ENCODE measurements at places on chromosomes 6 and 20.
A peak's percentile ranks its signal among the peaks of the same experiment; 100 is the strongest.

GRCh38 chr6:11522812-11523605, 14.5 kb upstream of the TMEM170B start:
- DNase-seq: no peak

- no peak for DNase-seq
Measured at GRCh38 chr6:132499757-132500156, 13.2 kb downstream of the STX7 start.

- no peak for DNase-seq
Measured at GRCh38 chr6:123875784-123876183, 72.1 kb downstream of the NKAIN2 start.

DNA sequence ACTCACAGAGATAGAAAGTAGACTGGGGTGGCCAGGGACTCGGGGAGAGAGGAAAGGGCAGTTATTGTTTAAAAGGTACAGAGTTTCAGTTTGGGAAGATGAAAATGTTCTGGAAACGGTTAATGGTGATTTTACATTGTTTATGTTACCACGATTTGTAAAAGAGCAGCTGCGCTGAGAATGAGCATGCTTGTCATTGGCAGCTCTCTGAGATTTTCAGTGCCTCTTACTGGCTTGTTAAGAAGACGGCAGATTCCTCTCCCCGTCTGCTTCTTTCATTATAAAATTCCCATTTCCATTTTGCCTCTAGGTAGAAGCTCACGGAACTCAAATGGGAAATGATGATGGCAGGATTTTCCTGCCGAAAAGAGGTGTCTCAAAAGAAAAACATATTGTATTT, 39.7 kb upstream of the PPP1R3G start:
- no peak for DNase-seq

DNA sequence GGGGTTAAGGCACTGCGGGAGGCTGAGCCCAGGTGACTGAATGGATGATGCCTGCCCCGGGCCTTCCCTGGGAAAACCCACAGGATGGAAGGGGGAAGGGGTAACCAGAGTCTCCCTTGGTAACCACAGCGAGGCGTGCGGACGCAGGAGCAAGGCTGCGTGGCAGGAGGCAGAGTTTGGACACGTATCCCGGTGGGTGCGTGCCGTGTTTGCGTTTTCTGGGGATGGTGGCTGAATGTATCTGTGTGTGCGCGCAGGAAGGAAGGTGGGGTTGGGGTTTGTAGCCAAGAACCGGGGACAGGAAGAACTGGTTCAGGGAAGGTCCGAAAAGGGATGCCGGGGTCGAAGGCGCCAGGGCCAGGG, 1.8 kb downstream of the MDGA1 start:
- peak; percentile 11 for DNase-seq

DNA sequence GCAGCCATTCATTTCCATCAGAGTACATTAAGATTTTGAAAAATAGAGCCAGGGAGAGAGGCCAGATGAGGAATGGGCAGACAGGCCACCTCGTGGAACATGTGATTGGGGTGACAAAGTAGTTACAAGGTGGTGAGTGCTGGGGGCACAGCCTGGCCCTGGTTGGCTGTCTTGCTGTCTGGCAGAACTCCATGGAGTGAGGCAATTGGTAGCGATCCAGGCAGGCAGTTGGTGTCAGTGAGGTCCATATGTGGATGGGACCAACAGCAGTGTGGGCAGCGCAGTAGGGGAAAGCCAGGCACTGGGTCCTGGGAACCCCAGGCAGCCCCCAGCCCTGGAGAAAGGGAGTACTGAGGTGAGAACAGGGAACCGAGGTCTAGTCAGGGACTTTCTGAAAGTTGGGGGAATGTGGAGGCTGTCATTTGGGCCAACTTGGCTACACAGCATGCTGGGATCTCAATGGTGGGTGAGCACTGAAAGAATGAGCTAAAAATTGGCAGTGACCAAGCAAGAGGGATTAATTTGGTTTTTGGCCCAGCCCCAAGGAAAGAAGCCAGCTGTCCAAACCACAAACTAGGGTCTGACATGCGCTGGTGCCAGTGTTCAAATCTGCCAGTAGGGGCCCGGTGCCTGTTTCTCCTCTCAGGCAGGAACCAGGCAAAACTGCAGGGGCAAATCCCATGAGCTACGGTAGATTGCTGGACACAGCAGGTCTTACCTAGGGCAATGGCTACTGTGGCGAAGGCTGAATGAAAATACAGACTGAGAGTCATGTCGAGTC, 61.4 kb upstream of the E2F3 start:
- DNase-seq: no peak

- DNase-seq: no peak
Measured at GRCh38 chr20:2739042-2739398, 46.4 kb downstream of the EBF4 start.

- DNase-seq: no peak
Measured at GRCh38 chr6:82022614-82023129, 224.9 kb downstream of the IBTK start.

DNA sequence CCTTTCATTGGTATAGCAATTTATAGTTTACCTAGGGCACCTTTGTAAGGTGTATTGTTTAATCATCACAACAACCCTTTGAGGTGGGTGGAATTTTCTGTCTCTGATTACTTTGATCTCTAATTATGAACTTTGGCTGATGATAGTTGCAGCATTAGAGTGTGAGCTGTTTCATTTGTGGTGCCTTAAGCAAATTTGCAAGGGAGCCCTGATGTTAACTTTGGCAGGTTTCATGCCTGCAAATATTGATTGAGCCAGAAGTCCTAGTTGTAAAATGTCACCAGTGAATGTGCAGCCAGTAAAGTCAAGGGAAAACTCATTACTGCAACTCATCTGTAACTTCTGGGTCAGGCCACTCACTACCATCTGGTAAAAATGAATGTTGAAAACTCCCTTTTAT, 29.8 kb downstream of the CTNNBL1 start:
- no peak for DNase-seq

DNA sequence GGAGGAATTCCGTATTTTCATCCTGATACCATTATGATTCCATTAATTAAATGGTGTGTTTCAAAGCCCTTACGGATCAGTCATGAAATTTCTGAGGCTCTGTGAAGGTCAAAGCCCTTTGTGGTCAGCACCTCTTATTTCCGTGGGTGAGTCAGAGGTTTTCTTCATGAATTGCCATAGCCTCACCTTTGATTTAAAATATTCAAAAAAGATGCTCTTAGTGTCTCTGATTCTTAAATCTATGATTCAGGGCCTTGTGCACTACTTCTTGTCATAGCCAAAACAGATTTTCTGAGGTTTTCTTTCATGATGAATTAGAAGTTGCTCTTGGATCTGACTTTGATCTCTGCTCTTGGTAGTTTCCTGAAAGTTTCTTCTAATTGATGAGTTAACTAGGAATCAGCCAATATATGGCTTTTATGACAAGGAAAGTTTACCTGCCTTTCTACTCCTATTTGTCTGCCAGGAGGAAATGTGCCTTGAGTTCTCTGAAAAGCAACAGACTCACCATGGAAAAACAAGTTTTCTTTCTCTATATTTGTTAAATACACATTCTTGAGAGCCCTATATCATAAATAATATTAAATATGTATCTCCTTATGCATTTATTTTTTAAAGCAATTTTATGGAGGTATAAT, 613.0 kb downstream of the UTRN start:
- DNase-seq: no peak

DNA sequence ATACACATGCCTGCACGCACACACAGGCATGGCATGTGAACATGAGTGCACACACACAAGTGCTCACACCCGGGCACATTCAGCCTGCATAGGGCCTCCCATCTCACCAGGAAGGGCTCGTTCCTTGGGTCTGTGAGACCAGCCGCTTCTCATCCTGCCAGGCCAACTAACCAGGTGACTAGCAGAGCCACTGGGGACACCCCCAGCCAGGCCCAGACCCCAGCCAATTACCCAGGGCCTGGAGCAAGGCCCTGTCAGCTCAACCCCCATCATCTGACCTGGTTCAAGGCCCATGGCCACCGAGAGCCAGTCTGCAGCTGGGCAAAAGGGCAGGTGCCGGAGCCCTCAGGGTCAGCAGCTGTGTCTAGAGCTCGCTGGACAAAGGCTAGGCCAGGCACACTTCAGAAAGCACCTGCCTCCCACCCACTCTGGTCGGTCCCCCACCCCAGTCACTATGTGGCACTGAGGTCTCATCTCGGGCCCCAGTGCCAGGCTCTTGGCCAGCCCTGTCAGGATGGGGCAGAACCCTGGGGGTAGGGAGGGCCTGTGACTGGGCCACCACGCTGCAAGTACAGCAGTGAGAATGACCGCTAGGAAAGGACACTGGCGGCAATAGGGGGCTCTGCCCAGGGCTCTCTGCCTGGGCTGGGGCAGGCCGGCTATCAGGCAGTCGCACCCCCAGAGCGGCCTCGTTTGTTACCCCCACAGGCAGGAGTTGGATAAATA, 26.8 kb upstream of the MRGBP start:
- DNase-seq: no peak

DNA sequence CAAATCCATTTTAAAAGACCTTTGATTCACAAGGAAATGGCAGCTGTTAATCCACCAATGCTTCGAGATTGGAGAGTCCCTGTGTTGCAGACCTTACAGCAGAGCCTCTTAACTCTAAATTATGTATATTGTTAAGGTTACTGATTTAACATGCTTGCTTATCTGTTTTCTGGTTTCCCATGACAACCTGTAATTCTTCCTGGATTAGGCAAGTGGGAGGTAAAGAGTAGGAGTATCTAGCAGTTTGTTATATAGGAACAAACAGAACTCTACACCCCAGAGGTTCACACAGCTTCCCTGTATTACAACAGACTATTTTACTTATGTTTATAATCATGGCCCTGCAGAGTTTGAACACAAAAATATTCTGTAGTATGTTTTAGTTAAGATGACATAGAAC, 39.5 kb downstream of the NKX2-4 start:
- DNase-seq: no peak

- DNase-seq: no peak
Measured at GRCh38 chr20:36179170-36179945, 24.8 kb downstream of the EPB41L1 start.

DNA sequence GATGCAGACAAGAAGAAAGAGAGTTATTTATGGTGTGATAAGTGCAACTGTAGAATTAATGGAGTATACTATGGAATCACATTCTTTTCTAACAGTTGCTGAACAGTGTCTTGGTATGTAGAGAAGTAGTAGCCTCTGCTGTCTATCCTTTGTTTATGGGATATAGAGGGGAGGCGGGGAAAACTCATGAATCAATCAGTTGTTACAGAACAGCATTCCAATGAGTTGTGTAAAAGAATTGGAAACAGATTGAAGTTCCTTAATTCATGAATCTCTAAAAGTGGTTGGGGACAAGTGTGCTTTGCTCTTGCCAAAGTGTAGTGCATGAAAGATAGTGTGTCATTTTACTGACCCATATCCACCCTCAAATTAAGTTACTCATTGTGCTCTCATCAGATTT, 77.7 kb downstream of the FLRT3 start:
- DNase-seq: no peak

- DNase-seq: no peak
Measured at GRCh38 chr6:116881236-116881635, 4.2 kb downstream of the RFX6 start.

DNA sequence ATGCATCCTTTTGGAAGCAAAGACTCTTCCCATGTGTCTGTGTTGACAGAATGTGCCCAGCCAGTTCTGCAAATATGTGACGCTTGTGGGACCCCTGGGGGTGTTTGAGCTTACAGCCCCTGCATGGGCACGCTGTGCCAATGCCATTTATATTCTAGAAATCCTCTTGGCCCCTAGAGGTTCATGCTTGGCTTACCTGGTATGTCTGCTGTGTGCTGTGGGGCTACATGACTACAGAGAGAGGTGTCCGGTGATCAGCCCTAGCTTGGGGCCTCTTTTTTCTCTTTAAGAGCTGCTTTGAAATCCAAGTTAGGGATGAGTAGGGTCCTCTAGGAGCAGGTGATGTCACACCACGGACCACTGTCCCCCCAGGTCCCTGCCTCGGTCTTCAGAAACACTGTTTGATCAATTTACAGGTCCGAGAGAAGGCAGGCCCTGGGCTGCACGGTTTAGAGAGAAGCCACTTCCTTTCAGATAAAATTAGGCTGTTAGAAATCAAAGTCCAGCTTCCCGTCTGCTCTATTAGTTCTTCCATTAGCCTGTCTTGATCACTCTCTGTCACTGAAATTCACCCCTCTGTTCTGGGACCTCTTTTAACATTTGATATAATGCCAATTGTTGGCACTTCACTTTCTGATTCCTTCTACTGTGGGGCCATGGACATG, 26.5 kb downstream of the BCAS4 start:
- DNase-seq: no peak

DNA sequence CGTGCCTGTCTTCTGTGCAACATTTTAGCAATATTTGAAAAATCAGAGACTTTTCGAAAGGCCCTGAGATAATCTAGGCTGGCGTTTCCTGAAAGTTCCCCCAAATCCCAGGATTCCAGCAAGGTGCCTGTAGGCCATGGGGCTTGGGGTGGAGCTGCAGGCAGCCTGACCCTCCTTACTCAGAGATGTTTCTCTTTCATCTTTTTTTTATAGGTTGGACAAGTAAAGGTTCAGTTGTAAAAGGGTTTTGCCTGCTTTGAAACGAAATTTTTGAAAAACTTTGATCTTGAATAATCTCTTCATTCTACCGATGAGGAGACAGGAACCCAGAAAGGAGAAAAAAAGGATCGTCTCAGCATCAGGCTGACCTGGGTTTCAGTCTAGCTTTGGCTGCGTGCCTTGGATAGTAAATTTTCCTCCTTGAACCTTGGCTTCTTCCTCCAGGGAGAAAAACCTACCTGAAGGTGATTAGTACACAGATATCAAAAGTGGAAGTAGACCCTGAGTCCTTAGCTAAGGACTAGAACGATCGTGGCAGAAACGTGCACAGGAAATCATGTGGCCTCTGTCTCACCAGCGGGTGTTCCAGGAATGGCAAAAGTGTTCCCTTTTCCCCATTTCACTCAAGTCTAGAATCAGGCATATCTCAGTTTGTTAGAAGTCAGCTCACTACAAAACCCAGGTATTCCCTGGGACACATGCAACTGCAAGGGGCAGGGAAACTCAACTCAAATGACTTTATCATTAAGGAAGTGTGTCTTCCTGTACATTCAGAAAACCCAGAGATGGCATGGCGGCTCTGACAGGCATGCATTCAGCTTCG, 128.2 kb upstream of the PTPN1 start:
- DNase-seq: peak; percentile 27

DNA sequence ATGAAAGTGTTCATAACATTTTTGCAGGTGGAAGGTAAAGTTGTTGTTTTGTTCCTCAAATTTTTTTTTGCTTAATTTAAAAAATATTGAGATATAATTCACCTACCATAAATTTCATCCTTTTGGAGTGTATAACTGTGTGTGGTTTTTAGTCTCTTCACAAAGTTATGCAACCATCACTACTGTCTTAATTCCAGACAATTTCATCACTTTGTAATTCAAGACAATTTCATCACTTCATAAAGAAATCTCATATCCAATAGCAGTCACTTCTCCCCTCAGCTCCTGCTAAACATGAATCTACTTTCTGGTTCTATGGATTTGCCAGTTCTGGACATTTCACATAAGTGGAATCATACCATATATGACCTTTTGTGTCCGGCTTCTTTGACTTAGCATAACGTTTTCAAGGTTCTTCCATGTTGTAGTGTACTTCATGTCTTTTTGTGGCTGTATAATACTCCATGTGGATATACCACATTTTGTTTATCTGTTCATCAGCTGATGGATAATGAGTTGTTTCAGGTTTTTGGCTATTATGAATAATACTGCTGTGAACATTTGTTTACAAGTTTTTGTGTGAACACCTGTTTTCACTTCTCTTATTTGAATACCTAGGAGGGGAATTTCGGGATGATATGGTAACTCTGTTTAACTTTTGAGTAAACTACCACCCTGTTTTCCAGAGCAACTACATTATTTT, 18.8 kb downstream of the ZFAND3 start:
- no peak for DNase-seq

- no peak for DNase-seq
Measured at GRCh38 chr20:5742041-5742440, 8.2 kb upstream of the SHLD1 start.

- no peak for DNase-seq
Measured at GRCh38 chr6:124974771-124975377, 12.6 kb downstream of the RNF217 start.

Measured in activated T-cell treated with anti-CD3 and anti-CD28 coated beads, Interleukin-2, amount 50 U/mL, for 72 hours (primary cell).